AG04450 (cell line): ENCODE measurements at places on chromosomes 3 and 15.

GRCh38 chr15:71154607-71155200 is 39.4 kb downstream of the THSD4 start:
- DNase-seq, result no peak

DNA sequence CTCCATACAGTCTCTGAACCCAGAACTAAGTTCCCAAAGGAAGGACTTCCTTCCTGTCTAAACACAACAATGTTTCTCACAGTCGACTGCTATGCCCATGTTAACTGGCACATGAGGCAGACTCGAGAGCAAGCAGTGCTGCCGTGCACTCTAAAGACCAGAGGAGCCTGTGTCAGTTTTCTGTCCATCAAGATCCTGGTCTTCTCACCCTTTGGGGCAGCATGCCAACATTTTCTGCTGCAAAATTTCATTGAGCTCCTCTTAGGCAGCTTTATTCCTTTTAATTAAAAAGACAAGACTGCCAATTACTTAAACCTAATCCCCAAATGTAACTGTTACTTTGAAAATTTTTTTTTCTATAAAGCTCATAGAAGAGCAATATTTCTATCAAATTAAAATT is 205.1 kb downstream of the GAP43 start:
- DNase-seq, result no peak

GRCh38 chr3:9970020-9970652 is 16.5 kb downstream of the EMC3 start:
- DNase-seq, result no peak

DNA sequence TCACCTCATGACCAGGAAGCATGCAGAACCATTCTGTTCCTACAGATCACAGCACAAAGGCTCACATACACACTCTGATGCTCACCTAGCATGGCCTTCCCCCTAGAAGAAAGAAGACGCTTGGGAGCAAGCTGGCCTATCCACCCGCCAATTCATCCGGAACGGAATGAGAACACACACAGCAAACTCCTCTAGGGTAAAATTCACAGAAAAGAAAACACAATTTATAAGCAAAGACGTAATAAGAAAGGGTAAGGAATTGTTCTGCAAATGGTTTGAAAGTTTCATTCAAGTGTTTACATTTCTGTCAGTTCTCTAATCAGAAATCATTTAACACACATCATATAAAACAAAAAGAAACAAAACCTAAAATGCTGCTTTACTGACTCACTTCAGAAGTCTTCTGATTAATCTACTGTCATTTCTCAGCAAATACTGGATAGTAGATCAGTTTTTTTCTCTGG is 218.1 kb downstream of the OSBPL10 start:
- DNase-seq, result no peak

GRCh38 chr3:154730186-154730585 is 300.2 kb upstream of the GPR149 start:
- DNase-seq, result no peak

DNA sequence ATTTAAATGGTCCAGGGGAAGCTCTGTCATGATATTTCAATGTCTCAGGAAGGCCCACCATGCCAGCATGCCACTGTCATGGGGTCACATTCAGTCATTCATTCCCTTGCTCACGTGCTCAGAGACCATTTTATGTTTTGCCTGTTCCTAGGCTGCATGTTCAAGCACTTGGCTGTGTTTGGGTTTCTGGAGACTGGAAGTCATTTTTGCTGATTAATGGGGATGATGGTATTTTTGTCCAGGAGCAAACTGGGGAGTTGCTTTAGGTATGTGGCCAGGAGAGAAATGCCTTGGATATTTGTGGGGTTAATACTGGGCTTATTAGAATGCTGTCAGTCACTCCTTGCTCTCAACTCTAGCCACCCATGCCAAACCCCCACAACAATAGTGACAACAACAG is 303.5 kb downstream of the PTPRG start:
- no peak for DNase-seq

DNA sequence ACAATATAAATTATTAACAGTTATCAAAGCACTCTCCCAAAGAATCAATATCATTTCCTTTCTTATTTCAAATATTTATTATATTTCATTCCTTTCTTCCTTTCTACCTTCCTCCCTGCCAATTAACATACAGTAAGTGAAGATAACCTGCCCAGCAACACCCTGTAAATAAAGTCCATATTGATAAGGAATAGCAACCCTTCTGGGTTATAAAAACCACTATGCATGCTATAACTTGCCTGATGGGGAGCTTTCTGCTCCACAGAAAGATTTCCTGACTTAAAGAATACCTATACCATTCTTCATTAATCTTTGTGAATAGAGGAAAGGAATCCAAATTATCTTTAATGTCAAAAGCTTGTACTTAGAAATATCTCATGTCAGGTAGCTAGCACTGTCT is 166.5 kb downstream of the ISL2 start:
- DNase-seq, result no peak

- no peak for DNase-seq
These were observed 8.3 kb downstream of the TRIM42 start for GRCh38 chr3:140686128-140686527.

- DNase-seq, result no peak
These were observed 13.2 kb upstream of the FURIN start for GRCh38 chr15:90855139-90855538.

GRCh38 chr3:58421004-58421403 is 12.6 kb downstream of the PDHB start:
- DNase-seq, result no peak

GRCh38 chr15:63972801-63973200 is 73.5 kb downstream of the DAPK2 start:
- DNase-seq, result no peak

- no peak for DNase-seq
These were observed 18.9 kb upstream of the EXOG start for GRCh38 chr3:38477057-38477820.

DNA sequence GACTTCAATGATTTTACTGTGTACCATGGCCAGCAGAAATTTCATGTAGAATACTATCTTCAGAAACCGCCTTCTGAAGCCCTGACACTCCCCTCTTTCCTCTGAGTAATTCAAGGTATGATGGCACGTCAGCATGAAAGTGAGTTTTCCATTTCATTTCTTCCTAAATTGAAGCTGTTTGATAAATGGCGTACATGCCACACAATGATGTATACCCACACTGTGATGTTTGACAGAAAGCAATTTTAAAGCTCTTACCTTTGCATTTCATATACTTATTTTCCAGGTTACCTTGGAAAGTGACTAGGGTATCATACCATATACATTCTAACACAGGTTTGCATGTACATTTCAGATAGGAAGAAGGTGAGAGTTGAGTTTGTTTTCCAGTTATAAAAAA is 147.9 kb upstream of the LRRC3B start:
- no peak for DNase-seq

DNA sequence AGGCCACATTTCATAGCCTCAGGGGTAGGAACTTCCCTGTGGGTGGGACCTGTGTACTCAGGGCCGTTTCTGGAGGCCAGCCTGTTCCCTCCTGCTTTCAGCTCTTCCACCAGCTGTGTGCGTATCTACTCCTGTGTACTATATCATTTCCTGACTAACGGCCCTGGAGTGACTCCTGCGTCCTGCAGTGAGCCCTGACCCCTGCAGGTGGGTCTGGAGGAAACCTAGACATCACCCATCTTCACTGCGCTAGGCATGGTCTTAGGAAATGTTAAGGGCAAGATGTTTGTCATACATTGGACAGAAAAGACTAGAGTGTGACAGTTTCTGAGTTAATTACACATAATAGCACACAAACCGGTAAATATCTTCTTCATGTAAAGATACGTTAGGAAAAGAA is 297.3 kb downstream of the GABRB3 start:
- no peak for DNase-seq

DNA sequence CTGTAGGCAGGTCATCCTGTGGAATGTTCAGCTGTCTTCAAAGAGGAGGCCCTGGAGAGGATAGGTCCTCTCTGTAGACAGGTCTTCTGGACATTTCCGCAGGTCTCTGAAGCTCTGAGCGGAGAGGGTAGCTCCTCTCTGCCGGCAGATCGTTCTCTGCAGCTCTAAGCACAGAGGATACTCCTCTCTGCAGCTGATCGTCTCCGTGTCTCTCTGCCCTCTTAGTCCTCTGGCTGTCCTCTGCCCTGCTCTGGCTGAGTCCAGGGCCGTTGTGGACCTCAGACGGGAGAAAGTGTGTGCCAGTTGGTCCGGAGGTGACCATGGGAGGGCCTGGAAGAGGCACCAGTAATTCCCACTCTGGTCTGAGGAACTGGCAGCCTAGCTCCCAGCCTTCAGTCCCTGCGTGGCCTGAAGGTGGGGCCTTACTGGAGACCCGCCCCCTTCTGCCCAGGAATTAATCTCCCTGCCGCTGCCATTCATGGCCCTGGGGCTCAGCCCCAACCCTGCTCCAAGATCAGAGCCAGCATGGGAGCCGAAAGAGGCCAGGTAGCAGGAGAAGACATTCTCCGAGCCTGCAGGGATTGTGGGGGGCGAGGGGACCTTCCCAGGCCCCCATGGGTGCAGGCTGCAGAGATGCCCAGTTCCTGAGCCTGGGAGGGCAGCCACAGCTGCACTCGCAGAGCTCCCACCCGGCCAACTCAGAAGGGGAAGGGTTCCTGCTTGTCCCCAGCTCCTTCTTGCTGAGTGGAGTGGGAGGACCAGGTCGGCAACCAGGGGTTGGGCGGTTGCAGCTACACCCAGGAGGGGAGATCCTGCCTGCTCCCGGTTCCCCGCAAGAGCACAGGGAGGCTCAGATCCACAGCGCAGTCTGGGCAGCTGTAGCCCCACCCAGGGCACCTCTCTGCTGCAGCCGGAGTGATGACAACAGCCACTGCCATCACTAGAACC is 488.7 kb downstream of the RSL24D1 start:
- no peak for DNase-seq

DNA sequence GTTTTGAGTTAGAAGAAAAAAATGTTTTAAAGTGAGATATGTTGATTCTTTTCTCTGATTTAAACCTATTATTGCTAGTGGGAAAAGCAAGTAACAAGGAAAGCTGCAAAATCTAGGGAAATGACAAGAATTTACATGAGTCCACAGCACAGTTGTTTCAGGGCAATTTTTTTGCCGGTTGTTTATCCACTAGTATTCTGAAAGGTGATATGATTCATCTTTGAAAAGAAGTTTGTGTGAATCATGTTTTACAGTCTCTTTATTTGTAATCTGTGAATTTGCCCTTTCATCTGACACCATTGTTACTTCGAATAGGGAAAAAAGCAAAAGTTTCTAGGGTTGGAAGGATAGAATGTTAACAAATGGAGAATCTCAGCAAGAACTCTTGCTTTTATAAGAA is 894.7 kb downstream of the OTOL1 start:
- no peak for DNase-seq

DNA sequence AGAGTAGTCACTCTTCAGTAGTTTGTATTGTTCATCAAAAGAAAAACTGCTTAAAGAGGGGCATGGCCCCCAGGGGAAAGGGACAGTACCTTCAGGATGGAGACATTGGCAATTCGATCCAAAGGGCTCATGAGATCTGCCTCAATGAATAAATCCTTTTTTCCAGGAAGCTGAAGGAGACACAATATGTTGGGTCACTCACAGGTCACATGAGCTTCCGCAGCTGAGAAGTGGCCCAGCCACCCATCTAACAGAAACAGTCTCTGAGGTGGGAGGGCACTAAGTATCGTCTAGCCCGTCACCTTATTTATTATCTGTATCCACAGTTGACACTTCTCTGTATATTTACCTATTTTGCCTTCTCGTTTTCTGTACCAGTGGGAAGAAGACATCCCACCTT is 4.7 kb downstream of the VPS33B start:
- no peak for DNase-seq

DNA sequence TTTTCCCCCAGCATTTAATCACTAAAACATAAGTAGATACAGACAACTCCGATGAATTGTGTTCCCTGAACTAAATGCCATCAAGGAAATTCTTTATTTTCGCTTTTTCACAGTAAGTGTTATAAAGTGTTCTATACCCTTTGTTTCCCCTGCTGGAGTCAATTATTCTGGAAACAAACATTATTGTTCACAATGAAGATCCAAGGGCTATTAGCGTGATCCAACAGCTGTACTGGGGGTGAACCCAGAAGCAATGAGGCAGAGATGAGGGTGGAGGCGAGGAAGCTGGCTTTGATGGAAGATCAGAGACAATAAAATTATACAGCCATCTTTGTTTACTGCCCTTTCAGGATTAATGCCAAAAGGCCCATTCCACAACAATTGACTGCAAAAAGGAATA is 250.3 kb upstream of the IGF1R start:
- no peak for DNase-seq

DNA sequence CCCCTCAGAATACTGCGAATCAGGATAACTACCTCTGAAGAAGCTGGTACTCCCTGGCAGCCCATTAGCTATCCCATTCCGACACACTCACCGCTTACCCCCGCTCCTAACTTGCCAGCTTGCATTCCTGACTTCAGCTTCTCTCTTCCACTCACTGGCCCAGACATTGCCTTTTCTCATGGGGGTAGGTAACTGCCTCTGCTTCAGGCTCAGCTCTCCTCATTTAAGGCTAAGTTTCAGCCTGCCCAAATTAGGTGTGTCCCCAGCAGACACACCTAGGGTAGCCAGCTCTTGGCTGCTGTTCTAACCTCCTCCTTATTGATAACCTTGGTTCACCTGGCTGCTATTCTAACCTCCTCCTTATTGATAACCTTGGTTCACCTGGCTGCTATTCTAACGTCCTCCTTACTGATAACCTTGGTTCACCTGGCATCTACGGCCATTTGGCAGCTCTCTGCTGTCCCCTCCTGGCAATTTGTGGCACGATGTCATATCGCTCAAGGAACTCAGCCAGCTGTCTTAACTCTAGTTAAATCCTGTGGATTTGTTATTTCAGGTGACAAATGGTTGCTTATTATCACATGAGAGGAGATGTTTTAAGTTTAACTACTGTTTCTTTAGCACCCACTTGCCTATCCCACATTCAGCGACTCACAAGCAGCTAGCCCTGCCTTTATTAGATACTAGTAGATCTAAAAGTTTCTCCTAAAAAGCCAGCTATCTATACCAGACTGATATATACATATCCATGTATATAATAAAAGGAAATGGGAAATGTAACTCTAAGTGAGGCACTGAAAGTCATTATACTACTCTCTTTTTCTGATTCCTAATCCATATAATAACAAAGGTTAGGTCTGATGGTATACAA is 106.5 kb upstream of the ACP3 start:
- no peak for DNase-seq

DNA sequence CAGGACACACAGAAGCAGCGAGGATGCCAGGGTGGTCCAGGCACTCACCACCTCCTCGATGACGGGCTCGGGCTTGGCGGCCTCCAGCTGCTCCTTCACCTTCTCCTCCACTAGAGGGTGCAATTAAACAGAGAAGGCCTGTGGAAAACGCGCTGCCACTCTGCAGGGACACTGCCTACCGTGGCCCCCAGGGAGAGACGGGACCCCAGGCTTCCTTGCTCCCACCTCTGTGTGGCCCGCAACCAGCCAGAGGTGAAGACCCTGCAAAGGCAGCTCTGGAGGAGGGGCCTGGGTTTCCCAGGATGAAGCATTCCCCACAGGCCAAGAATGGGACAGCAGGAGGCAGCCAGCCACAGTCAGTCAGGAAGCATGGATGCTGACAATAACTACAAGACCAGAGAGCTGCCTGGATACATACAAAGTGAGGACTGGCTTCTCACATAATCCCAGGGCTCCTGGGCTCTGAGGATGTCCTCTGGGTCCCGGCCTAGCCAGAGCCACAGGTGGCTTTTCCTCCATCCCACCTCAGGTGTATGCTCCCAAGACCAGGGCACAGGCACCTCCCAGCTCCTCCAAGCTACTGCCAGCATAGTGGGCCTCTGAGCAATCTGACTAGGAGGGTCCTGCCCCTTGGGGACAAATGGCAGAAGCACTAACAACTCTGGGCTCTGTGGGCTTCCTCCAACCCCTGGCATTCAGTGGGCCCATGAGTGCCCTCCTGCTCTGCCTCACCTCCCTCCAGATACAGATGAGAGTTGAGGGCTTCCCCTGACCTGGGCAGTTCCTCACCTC is 46.2 kb downstream of the PTH1R start:
- no peak for DNase-seq
